Fibroblast of upper back skin (primary cell): ENCODE measurements at places on chromosomes 1 and 21.

DNA sequence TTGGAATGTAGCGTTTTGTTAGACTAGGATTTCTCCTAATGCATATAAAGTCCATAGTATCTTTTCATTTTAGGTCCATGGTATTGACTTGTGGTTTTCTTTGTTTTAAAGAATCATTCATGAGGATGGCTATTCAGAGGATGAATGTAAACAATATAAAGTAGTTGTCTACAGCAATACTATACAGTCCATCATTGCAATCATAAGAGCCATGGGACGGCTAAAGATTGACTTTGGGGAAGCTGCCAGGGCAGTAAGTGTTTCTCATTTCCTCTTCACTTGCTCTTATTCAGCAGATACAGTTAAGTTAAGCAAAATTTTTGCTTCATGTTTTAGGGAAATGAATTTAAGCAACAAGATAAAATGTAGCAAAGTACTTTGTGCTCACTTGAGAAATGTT, 25.4 kb downstream of the GNAI3 start:
- no peak for DNase-seq

DNA sequence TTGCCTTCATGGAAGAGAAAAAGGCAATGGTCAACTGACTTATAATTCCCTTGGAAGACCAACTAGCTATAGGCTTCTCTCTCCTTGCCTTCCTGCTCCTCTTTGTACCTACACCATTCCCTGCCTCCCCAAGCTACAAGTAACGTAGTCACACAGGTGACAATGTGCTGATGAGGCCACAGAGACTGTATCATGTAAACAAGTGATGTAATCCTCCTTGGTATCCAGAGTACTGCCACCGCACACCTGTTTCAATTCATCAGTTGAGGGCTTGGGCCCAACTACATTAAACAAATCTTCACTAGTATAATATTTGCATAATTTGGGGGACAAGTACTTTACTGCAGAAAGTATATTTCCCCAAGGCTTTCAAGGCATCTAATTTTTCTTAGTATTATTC, 76.4 kb upstream of the SCYL3 start:
- no peak for DNase-seq

DNA sequence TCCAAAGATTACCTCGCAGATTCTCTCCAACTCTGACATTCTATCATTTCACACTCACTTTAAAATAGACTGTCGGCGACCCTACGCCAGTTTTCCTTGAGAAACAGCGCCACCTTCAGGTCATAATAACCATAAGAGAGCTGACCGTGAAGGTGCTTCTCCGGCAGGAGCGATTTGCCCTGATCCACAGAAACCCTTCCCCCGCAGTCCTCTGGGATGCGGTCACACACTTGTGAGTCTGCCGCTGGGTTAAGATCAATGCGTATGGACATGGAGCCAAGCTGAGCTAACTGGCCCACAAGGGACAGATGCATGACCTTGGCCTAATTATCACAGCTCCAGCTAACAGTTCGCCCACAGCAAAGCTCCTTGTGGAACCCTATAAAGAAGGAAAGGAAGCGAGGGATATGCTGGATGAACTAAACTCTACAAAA, 32.8 kb upstream of the IFNAR2 start:
- peak; percentile 59 for DNase-seq

GRCh38 chr1:218365226-218365999, 20.3 kb downstream of the TGFB2 start:
- no peak for DNase-seq

- DNase-seq, result no peak
These were observed 57.4 kb upstream of the RGS18 start for GRCh38 chr1:192100686-192101468.

- DNase-seq, result no peak
These were observed 60.8 kb upstream of the PRKACB start for GRCh38 chr1:84083307-84083706.

- no peak for DNase-seq
These were observed 56.4 kb downstream of the ELK4 start for GRCh38 chr1:205575294-205575885.

GRCh38 chr1:65069011-65069565, 78.9 kb upstream of the AK4 start:
- no peak for DNase-seq
